ENCODE measurements at places on chromosomes 5 and 9.

DNA sequence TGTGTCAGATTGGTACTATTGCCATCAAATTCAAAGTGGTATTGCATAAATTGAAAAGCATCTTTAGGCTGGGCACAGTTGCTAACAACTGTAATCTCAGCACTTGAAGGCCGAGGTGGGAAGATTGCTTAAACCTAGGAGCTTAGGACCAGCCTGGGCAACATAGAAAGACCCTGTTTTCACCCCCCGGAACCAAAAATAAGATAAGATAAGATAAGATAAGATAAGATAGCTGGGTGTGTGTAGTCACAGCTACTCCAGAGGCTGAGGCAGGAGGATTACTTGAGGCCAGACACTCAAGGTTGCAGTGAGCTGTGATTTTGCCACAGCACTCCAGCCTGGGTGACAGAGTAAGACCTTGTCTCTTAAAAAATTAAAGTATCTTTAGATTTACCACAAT lies 297.9 kb upstream of the SEMA6A start:
- DNase-seq: no peak

DNA sequence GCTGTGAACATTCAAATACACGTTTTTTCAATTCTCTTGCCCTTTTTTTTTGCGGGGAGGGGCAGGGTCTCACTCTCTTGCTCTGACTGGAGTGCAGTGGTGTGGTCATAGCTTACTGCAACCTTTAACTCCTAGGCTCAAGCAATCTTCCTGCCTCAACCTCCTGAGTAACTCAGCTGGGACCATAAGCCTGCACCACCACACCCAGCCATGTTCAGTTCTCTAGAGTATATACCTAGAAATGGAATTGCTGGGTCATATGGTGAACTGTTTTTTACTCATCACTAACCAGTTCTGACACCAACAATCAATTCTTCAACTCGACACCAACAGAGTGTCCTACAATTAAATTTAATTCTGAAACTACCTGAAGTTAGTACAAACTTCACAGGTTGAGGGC lies 85.5 kb upstream of the ZNF169 start:
- no peak for DNase-seq

DNA sequence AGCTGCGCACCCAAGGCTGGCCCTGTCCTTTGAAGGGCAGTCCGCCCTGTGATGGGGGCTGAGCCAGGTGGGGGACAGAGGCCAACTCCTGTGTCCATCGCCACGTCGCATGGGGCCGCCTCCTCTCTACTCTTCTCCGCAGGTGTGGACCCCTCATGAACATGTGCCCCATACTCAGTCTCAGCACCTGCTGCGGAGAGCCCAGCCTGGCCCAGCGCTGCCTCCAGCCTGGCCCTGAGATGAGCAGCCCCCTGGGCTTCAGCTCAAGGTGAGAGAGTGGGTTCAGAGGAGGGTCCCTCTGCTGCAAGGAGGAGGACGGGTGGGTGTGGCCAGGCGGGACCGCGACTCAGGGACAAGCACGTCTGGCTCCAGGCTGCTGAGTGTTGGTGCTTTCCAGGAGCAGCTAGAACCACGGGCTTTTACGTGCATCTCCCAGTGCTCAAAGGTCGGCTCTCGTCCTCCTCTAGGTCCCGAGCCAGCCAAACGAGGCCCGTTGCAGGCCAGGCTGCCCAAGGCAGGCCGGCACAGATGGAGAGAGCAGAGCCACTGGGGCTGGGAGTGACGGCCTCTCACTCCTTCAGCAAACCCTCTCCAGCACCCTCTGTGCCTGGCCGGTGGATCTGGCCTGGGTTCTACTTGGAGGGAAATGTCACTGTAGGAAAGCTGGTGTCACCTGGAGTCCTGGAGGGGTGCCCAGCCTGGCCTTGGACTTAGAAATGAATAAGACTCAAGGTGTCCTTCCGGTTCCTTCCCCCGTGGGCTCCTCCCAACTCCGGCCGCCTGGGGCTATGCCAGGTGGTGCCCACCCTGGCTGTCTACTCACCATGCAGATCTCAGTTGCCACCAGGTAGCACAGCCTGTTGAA lies 48.9 kb upstream of the RNF130 start:
- no peak for DNase-seq

GRCh38 chr5:174825587-174825986 lies 101.2 kb downstream of the MSX2 start:
- no peak for DNase-seq

DNA sequence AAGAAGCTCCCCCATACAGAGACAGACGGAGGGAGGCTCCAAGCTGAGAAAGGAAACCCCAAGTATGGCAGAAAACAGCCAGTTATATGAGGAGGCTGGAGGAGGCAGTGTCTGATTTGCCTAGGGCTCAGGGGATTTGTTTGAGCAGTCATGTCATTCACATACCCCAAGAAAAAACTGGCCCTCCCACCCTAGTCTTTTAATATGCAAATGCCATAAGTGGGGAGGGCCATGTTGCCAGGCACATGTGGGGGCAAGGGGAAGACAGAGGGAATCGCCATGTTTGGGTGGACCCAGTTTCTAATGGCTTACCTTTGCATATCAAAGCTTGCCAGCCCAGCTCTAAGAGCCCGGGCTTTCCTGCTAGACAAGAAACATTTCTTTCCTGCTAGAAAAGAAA lies 1163.8 kb downstream of the TAF11L14 start:
- no peak for DNase-seq

- no peak for DNase-seq
These were observed 96.7 kb upstream of the MAMDC2 start for GRCh38 chr9:69946800-69947437.

- DNase-seq: no peak
These were observed 892.7 kb downstream of the TLE1 start for GRCh38 chr9:80796632-80797031.

- no peak for DNase-seq
These were observed 386.9 kb downstream of the CETN3 start for GRCh38 chr5:90022711-90023053.
